ENCODE measurements at places on chromosomes 1 and 21.
A peak's percentile ranks its signal among the peaks of the same experiment; 100 is the strongest.

DNA sequence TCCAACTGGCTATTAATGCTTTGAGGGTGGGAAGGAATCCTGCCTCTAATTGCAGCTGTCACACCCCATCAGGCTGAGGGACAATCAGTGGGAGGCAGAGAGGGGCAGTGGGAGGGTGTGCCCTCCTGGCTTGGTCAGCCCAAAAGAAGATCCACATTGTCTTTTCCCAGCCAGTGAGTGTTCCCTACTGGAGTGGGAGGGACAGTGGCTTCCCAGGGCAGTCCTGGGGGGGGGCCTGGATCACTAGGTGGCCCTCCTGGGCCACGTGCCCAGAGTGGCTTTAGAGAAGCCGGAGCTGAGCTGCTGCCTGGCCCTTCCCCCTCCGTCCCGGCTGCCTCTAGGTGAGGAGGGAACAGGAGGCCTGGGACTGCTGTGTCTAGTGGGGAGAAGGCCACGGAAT is 14.0 kb downstream of the INKA2 start:
- no peak for DNase-seq

GRCh38 chr1:1602304-1602967 is 2.5 kb upstream of the FNDC10 start:
- DNase-seq = no peak

DNA sequence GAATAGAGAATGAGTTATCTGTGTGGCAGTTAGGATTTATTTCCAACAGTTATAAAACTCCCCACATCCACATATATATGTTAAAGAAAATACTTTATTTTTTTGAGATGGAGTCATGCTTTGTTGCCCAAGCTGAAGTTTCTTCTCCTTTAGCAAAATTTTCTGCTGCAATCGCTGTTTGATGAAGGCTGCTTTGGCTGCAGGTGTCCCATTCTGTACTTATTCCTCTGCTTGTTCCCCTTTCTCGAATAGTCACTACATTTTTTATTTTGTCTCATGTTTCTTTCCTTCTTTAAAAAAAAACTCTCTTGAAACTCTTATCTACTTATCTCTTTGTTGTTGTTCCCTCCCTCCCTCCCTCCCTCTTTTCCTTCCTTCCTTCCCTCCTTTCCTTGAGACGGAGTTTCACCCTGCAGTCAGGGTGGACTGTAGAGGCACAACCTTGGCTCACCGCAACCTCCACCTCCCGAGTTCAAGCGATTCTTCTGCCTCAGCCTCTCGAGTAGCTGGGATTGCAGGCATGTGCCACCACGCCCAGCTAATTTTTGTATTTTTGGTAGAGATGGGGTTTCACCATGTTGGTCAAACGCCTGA is 10.6 kb downstream of the OR2W3 start:
- DNase-seq = no peak

DNA sequence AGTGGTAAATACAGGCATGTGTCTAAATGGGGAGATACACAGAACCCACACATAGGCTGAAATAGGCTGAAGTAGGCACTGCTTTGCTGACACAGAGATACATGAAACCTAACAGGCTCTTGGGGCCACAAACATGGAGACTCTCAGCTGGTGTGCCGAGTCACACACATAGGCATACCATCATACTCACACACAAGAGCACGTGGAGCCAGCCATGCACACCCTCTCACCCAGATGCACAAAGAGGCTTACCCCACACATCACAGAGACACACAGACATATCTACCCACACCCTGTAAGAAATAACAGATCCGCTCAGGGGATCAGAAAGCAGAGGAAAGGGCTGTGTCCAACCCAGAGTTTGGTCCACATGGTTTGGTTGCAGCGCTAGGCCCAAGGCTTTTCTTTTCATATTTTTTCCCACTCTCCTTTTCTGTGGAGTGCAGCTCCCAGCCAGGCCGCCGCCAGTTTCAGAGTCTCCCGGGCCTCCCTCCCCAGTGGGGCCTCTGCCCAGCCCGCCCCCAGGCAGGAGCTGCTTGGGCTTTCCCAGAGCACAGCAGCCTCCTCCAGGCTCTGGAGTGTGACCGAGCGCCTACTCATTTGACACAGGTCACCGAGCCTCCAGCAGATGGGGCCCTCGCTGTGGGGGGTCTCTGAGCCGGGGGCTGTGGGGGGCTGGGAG is 3.9 kb upstream of the POU3F1 start:
- no peak for DNase-seq

DNA sequence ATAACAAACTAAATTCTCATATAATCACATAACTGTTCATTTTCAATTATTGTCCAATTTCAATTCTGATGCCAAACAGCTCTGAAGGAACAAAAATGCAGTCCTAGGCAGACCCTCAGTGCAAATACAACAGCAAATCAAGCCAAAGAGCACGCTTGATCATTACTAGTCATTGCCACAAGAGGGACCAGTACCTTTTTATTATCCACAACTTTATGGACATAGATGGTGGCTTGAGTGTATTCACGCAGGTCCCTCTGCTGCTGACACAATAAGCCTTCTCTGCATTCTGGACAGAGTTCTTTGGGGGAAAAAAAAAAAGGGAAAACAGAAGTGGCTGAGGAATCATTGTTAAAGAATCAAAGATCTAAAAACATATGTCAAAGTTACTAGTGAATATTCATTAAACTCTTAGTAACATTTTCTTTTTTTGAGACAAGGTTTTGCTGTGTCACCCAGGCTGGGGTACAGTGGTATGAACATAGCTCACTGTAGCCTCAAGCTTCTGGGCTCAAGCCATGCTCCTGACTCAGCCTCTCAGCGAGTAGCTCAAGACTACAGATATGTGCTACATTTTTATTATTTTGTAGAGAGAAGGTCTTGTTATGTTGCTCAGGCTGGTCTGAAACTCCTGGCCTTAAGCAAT is 34.3 kb upstream of the RAP1GAP start:
- DNase-seq = peak; percentile 92

DNA sequence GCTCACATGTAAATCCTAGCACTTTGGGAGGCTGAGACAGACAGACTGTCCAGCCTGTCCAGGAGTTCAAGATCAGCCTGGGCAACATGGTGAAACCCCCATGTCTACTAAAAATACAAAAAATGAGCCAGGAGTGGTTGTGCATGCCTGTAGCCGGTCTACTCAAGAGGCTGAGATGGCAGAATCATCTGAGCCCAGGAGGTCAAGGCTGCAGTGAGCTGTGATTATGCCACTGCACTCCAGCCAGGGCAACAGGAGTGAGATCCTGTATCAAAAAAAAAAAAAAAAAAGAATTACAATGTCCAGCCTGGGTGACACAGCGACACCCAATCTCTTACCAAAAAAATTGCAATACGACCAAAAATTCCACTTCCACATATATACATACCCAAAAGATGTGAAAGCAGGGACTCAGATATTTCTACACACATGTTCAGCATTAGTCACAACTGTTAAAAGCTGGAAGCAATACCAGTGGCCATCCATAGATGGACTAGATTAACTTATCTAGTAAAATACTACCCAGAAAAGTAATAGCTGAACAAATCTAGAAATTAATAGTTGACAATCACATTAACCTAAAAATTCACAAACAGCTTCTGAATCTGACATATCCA is 49.2 kb downstream of the ASH1L start:
- peak; percentile 83 for DNase-seq

DNA sequence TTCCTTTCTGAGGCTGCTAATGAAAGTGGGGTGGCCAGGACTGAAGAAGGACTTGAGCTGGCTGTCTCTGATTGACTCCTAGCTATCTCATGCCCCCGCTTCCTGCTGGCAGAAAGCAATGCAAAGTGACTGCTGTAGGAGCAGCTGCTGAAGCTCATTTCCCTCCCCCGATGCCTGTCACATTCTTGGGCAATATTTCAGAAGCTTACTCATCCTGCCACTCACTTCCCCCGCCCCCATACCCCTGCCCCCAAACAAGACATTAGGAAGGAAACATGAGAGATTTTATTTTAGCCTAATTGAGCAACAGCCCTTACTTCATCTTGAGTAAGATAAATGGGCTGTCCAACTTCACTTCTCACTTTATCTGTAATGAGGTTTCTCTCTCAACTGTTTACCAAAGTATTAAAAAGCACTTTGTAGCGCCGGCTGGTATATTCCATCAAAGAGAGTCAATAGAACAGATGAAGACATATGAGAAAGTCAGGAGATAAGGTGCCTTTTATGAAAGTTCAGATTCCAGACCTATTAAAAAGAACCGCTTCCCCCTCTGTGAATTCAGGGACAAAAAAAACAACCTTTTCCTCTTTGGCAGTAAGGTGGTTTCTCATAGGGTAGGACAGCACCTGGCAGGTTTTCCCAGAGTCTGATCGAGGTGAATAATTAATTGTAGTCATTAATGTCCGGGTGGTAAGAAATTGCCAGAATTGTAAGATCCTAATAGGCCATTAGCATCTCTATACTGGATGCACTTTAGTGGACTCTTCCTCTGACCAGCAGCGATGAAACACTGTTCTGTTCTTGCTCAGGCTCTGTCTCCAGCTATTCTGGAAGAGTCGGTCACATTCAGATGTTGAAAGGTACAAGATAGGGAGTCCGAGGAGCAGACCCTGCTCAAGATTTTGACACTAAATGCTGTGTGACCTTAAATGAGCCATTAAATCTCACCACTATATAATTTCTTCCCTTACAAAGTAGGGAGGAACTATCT is 70.2 kb downstream of the SH3GLB1 start:
- peak; percentile 94 for DNase-seq

GRCh38 chr1:219299420-219299819 is 125.7 kb downstream of the LYPLAL1 start:
- DNase-seq = peak; percentile 48

DNA sequence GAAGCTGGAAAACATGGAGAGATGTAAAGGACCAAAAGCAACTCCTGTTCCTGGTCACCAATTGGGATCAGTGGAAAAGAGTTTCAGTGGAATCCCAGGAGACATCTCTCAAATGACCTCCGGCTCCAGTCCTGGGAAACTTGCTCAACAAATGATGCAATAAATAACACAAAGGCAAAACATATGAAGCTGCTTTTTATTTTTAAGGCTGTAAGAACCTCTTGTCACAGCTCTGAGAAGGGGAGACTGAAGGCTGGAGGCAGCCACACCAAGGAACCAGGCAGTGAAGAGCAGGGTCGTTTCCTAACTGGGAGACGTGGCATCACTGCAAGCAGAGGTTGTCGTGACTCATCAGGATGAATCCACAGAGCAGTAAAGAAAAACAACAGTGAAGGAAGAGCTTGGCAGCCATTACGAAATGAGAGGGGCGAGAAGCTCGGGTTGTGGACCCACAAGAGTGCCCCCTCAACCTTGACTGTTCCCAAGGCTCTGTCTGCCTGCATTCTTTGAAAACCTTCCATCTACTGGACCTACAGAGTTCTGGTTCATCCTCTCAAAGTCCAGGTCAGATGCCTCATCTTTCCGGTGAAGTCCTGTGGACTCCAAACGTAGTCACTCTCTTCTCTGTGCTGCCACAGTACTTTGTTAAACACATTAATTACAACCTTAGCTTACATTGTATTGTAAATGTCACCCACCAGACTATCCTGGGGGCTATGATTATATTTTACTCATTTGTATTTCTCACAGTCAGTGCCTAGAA is 32.1 kb downstream of the JAK1 start:
- peak; percentile 92 for DNase-seq

DNA sequence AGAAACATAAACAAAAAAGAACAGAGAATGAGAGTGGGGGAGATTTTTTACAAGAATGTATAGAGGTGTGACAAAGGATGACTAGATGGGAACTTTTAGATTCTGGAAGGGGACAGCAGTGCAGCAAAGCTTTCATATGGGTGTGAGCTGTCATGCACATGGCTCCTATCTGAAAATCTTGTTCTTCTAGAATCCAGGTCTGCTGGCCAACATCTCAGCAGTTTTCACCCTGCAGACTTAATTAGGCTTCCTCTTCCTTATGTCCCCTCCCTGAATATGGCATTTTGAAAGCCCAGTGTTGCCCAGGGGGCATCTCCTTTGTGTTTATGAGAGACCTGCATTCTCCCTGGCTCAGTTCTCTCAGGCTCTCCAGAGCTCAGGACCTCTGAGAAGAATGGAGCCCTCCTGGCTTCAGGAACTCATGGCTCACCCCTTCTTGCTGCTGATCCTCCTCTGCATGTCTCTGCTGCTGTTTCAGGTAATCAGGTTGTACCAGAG is at the start of gene CYP4Z1:
Gene CYP4Z1, plus strand, starts transcription at position 135 of the 498 bp plus-strand sequence. Its CDS starts 260 bp downstream, at position 395.
- no peak for DNase-seq

GRCh38 chr1:189851806-189852367 is 625.8 kb downstream of the BRINP3 start:
- DNase-seq = no peak

GRCh38 chr1:224497714-224498573 is 63.3 kb upstream of the WDR26 start:
- peak; percentile 90 for DNase-seq

GRCh38 chr21:29347274-29347681 is 48.6 kb downstream of the BACH1 start:
- DNase-seq = peak; percentile 53

DNA sequence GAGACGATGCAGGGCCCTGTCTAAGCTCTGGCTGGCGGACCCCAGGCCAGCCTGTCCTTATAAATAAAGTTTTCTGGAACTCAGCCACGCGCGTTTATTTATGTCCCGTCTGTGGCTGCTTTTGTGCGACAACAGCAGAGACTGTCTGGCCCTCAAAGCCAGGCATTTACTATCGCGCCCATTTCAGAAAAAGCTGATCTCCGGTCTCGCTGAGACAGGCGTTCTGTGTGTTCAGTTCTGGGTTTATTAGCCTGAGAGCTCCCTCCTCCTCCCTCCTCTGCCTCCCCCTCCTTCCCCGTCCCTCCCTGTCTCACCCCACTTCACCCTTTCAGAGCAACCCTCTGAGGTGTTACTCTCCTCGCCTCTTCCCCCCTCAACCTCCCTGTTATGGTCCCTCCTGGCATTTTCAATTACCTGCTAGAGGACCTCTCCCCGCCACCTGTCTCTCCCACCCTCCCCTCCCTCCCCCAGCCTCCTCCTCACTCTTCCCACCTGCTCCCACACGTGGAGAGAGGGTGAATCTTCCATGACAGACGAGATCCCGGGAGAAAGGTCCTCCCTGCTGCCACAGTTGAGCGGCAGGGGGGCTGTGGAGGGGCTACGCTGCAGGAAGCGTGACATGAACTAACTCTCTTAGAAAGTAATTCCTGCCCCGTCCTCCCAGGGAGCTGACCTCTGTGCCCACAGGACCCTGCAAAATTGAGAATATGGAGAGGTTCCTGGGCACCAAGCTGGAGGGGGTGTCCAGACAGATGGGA is 59.9 kb downstream of the SPSB1 start:
- DNase-seq = no peak

DNA sequence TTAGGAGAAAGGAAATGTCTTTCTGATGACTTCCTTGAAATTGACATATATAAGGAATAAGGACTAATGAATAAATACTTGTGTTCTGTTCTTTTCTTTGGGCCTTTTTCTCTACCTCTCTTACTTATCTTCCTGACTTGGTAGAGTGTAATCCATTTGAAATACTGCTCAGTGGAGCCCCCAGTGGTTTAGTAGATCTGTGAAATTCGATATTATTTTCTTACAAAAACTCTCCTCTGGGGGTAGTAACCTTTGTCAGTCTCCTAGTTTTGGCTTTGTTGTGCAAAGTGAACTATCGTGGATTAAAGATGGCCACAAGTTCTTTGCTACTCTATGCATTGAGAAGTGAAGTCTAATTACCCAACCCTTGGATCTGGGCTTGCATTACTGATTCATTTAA is 48.8 kb downstream of the DUSP10 start:
- no peak for DNase-seq

GRCh38 chr1:32989160-32990050 is 24.8 kb upstream of the RNF19B start:
- peak; percentile 96 for DNase-seq

Measured in EH (cell line).